Activated naive CD8-positive, alpha-beta T cell treated with anti-CD3 and anti-CD28 coated beads for 36 hours (primary cell): ENCODE measurements at places on chromosomes 12 and 14.

DNA sequence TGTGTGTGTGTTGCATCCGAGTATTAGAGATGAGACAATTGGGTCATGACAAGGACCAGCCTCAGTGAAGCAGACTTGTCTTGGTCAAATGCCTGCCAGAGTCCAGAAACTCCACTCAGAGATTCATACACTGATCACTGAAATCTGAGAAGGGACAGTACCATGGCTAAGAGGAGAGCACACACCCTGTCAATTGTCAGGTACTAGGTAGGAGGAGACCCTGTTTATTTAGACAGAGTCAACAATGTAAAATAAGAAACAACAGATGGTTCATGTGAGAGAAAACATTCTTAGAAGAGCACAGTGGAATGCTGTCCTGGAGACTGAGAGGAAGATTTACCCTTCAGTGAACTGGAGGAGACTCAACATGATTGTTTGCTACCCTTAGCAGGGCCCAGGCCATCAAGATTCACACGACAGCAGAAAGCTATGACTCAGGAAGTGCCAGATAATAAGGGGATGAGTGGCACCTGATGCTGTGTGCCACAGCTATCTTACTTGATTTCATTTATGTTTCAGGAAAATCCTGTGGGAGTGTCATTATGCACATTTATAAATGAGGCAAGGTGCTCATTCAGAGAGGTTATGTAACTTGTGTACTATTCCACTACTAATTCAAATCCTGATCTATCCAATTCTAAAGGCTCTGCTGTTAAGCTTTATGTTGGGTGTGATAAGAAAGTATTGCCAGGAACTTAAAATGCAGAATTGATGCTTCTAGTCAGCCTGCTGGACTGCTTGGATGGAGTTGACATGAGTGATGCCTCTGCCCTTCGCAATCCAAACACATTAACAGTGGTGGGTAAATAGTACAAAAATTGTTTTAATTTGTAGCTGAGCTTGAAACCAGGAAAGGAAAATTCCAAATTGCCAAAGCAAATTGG is 136.6 kb upstream of the NEDD1 start:
- no peaks in the 10 kb centered on the region for H3K4me1 ChIP-seq
- no peaks in the 10 kb centered on the region for H3K27me3 ChIP-seq
- H3K27ac ChIP-seq, result no peak overlapping the region

- no peak overlapping the region for H3K4me3 ChIP-seq
- H3K4me1 ChIP-seq, result no peaks in the 10 kb centered on the region
- peaks cover 5% of the 10 kb centered on the region for H3K27me3 ChIP-seq
- H3K36me3 ChIP-seq, result no peaks in the 10 kb centered on the region
- DNase-seq, result no peak
These were observed 250.5 kb upstream of the PELI2 start for GRCh38 chr14:55867719-55868118.

GRCh38 chr14:42316693-42317092 is 710.0 kb downstream of the LRFN5 start:
- no peaks in the 10 kb centered on the region for H3K4me1 ChIP-seq
- H3K27me3 ChIP-seq, result no peaks in the 10 kb centered on the region
- no peak overlapping the region for H3K27ac ChIP-seq
- no peaks in the 10 kb centered on the region for H3K36me3 ChIP-seq

- H3K27me3 ChIP-seq, result no peaks in the 10 kb centered on the region
- no peak for DNase-seq
- H3K4me1 ChIP-seq, result no peaks in the 10 kb centered on the region
- H3K27ac ChIP-seq, result no peak overlapping the region
- peaks cover 4% of the 10 kb centered on the region for H3K36me3 ChIP-seq
These were observed 488.5 kb downstream of the NELL2 start for GRCh38 chr12:44387581-44387980.

GRCh38 chr12:117044311-117044710 is 54.9 kb downstream of the TESC start:
- no peak for DNase-seq
- no peaks in the 10 kb centered on the region for H3K36me3 ChIP-seq

- no peak for DNase-seq
- H3K4me3 ChIP-seq, result no peak overlapping the region
- H3K36me3 ChIP-seq, result peaks cover 5% of the 10 kb centered on the region
- H3K4me1 ChIP-seq, result peaks cover 19% of the 10 kb centered on the region
- H3K27ac ChIP-seq, result peak overlapping the region; percentile 29
These were observed 20.4 kb downstream of the VASH1 start for GRCh38 chr14:76781648-76782051.

GRCh38 chr12:54584128-54584527 is 4.3 kb downstream of the PPP1R1A start:
- peaks cover 4% of the 10 kb centered on the region for H3K4me1 ChIP-seq
- peaks cover 37% of the 10 kb centered on the region for H3K27me3 ChIP-seq
- no peak overlapping the region for H3K4me3 ChIP-seq
- no peaks in the 10 kb centered on the region for H3K36me3 ChIP-seq

GRCh38 chr12:109999983-110000505 is 814 bp downstream of the ANKRD13A start:
- no peaks in the 10 kb centered on the region for H3K27me3 ChIP-seq
- H3K36me3 ChIP-seq, result peaks cover 6% of the 10 kb centered on the region
- peak overlapping the region; percentile 99 for H3K4me3 ChIP-seq
- peaks cover 51% of the 10 kb centered on the region for H3K4me1 ChIP-seq

- no peak overlapping the region for H3K27ac ChIP-seq
- peaks cover 16% of the 10 kb centered on the region for H3K36me3 ChIP-seq
- DNase-seq, result no peak
- peaks cover 13% of the 10 kb centered on the region for H3K4me1 ChIP-seq
- H3K4me3 ChIP-seq, result no peak overlapping the region
These were observed 33.4 kb downstream of the MRPL42 start for GRCh38 chr12:93500667-93501066.

GRCh38 chr14:100655741-100656085 is 68.5 kb upstream of the BEGAIN start:
- H3K4me3 ChIP-seq, result no peak overlapping the region
- H3K27me3 ChIP-seq, result peaks cover 29% of the 10 kb centered on the region
- peaks cover 5% of the 10 kb centered on the region for H3K4me1 ChIP-seq
- no peaks in the 10 kb centered on the region for H3K36me3 ChIP-seq
- no peak overlapping the region for H3K27ac ChIP-seq

GRCh38 chr12:12642916-12643315 is 31.2 kb downstream of the CREBL2 start:
- H3K4me3 ChIP-seq, result no peak overlapping the region
- H3K36me3 ChIP-seq, result peaks cover 42% of the 10 kb centered on the region
- peaks cover 10% of the 10 kb centered on the region for H3K4me1 ChIP-seq

DNA sequence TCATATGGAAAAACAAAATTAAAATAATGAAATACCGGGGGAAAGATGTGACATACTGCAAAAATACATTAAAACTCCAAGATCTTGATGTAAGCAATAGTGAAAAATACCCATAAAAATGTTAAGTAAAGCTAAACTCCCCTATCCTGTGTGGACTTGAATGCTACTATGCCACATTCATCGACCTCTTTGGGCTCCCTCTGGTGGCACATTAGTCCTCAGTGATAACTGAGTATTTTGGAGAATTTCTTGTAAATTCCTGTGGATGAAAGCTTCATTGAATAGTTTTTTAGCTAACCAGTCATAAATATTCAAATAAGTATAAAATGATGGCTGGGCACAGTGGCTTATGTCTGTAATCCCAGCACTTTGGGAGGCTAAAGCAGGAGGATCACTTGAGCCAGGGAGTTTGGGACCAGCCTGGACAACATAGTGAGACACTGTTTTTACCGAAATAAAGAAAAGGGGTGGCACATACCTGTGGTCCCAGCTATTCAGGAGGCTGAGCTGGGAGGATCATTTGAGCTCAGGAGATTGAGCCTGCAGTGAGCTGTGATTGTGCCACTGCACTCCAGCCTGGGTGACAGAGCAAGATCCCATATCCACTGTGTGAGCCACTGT is 42.4 kb upstream of the SGPP1 start:
- H3K4me1 ChIP-seq, result peaks cover 2% of the 10 kb centered on the region
- H3K27me3 ChIP-seq, result no peaks in the 10 kb centered on the region
- H3K36me3 ChIP-seq, result no peaks in the 10 kb centered on the region
- H3K27ac ChIP-seq, result no peak overlapping the region
- peak; percentile 11 for DNase-seq
- no peak overlapping the region for H3K4me3 ChIP-seq

- DNase-seq, result peak; percentile 70
- no peak within 1 kb of the TSS for H3K27ac ChIP-seq
- H3K4me3 ChIP-seq, result peak within 1 kb of the TSS; percentile 75
- peaks cover 43% of the 10 kb centered on the region for H3K27me3 ChIP-seq
These were observed at the start of gene VASH1 for GRCh38 chr14:76761136-76761959. VASH1 (plus strand) TSS chr14:76761468; CDS start chr14:76762822, 1,354 bp downstream.

DNA sequence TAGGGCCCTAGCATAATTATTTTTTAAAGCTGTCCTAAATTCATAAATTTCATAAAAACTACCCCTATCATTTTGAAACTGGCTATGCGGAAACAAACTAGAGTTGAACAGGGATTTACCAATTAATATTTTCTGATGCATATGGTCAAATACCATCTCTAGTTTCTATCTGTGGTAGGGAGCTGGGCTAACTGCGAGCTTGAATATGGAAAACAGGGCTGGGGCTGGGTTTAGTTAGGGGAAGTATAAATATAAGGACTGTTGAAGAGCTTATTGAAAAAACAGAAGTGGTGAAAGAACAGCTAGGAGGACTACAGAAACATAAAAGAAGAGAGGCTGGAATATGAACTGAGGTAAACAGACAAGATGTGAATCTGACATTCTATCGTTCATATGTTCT is 91.8 kb downstream of the SLC38A1 start:
- peaks cover 62% of the 10 kb centered on the region for H3K4me1 ChIP-seq
- peaks cover 8% of the 10 kb centered on the region for H3K36me3 ChIP-seq
- H3K27ac ChIP-seq, result peak overlapping the region; percentile 16
- no peak overlapping the region for H3K4me3 ChIP-seq

DNA sequence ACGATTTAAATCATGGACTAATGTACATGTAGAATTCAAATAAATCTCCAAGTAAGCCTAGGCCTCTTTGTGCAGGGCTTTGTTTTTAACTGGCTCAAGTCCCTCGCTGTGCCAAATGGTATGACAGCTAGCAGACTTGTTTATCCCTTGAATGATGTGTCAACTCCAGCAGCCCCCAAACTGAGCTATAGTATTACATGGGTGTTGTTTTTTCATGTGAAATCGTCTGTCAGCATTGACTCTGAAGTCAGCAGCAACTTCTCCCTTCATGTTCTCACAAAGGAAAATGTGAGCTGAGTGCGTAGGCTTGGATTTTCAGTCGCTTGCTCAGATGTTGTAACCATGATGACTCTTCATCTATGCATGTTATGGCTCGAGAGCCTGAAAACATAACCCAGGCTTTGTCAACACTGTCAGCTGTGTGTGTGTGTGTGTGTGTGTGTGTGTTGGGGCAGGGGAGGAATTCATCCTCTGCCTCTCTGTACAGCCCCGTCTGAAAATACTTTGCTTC is 73.3 kb downstream of the PTHLH start:
- H3K27ac ChIP-seq, result no peak overlapping the region
- peaks cover 17% of the 10 kb centered on the region for H3K27me3 ChIP-seq
- H3K36me3 ChIP-seq, result no peaks in the 10 kb centered on the region
- H3K4me1 ChIP-seq, result no peaks in the 10 kb centered on the region
- no peak overlapping the region for H3K4me3 ChIP-seq
- DNase-seq, result no peak

GRCh38 chr14:56121816-56122215 is 3.6 kb downstream of the PELI2 start:
- H3K27ac ChIP-seq, result no peak overlapping the region
- peaks cover 37% of the 10 kb centered on the region for H3K27me3 ChIP-seq
- H3K4me1 ChIP-seq, result peaks cover 31% of the 10 kb centered on the region
- no peak overlapping the region for H3K4me3 ChIP-seq
- no peaks in the 10 kb centered on the region for H3K36me3 ChIP-seq
- DNase-seq, result no peak

- H3K36me3 ChIP-seq, result peaks cover 22% of the 10 kb centered on the region
- DNase-seq, result no peak
- H3K4me1 ChIP-seq, result peaks cover 13% of the 10 kb centered on the region
- no peak overlapping the region for H3K4me3 ChIP-seq
These were observed 20.6 kb downstream of the COX14 start for GRCh38 chr12:50132505-50133135.

DNA sequence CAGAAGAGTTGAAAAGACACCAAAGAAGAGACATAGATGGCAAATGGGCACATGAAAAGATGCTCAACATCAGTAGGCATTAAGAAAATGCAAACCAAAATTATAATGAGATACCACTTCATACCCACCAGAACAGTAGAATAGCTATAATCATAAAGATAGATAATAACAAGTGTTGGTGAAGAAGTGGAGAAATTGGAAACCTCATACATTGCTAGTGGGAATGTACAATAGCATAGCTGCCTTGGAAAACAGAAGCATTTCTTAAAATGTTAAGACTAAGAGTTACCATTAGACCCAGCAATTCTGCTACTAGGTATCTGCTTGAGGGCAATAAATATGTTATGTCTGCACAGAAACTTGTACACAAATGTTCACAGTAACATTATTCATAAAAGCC is 78.8 kb downstream of the ACADS start:
- no peak overlapping the region for H3K4me3 ChIP-seq
- peaks cover 24% of the 10 kb centered on the region for H3K4me1 ChIP-seq
- no peak for DNase-seq
- no peaks in the 10 kb centered on the region for H3K27me3 ChIP-seq
- H3K36me3 ChIP-seq, result peaks cover 15% of the 10 kb centered on the region

GRCh38 chr12:2344885-2345284 is 292.1 kb downstream of the CACNA1C start:
- H3K36me3 ChIP-seq, result no peaks in the 10 kb centered on the region
- H3K4me1 ChIP-seq, result no peaks in the 10 kb centered on the region
- no peak overlapping the region for H3K27ac ChIP-seq

GRCh38 chr14:92534932-92535643 is 21.5 kb downstream of the RIN3 start:
- peaks cover 84% of the 10 kb centered on the region for H3K4me1 ChIP-seq
- peak overlapping the region; percentile 97 for H3K27ac ChIP-seq
- DNase-seq, result peak; percentile 38
- no peaks in the 10 kb centered on the region for H3K27me3 ChIP-seq

DNA sequence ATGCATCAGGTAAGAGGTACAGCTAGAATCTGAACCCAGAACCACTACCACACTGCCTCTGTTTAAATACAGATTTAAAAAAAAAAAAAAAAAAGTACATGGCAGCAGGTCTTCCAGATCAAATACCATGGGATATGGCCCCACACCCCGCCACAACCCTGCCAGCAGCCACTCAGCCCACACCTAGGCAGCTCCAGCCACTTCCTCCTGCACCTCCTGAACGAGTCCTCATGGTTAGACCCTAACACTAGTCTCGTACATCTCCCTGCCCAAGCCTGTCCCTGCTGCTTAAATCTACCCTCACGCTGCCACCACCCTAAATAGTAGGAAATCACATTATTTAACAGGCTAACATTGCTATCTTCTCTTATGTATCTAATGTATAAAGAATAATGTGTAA is 12.6 kb downstream of the SETD3 start:
- H3K27me3 ChIP-seq, result no peaks in the 10 kb centered on the region
- no peak for DNase-seq
- peaks cover 36% of the 10 kb centered on the region for H3K4me1 ChIP-seq
- peaks cover 6% of the 10 kb centered on the region for H3K36me3 ChIP-seq
- no peak overlapping the region for H3K4me3 ChIP-seq
